ENCODE measurements at places on chromosomes 2 and 18.

DNA sequence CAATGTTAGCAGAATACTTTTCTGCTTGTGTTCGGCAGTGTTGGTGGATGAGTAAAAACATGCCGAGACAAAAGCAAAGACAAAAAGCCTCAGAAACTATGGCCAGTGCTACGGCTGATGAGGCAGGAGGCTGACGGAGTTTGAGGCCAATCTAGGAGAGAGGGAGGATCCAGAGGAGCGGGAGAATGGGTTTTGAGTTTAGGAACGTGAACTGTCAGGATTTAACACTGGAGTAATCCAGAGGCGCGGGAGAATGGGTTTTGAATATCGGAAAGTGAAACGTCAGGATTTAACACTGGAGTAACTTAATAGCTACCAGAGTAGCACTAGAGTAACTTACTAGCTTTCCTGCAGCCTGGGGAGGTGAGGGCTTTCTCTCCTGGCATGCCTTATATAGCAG, 37.4 kb downstream of the LYPD6B start:
- no peak for DNase-seq

DNA sequence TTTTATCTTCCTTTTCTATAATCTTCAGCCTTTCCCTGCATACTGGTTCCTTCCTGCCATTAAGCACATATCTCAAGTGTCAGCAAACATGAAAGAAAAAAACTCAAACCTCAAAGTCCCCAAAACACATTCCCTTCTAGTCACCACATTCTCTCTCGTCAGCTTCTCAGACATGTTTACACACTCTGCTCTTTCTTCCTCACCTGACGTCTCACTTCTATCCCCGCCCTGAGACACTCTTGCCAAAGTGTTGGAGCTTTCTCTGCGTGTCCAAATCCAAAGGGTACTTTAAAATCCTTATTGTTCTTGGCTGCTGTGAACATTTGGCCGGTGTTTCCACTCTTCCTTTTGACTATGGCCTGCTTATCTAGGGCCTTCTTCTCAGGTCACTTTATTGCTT, 47.9 kb downstream of the SOX11 start:
- no peak for DNase-seq

- DNase-seq: no peak
These were observed 79.8 kb downstream of the ASB1 start for GRCh38 chr2:238506371-238507068.

DNA sequence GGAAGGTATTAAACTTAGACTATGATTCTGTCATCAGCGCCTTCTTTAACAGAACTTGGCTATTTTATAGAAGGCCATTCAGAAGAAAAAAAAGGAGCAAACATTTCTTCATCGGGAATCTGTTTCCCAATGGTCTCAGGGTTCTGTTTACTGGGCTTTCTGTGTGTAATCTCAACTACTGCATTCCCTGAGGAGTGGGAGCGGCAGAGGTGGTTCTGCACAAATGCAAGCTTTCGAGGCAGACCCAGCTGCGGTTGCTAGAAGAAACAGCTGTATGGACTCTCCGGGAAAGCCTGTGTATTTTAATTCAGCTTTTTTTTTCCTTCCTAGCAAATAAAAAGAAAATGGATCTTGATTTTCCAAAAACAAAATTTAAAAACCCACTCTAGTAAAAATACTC, 250.7 kb downstream of the NAPG start:
- no peak for DNase-seq

- DNase-seq: no peak
These were observed 72.7 kb upstream of the MAP3K20 start for GRCh38 chr2:173002751-173003541.

GRCh38 chr2:150895968-150896367, 365.7 kb downstream of the RBM43 start:
- no peak for DNase-seq

DNA sequence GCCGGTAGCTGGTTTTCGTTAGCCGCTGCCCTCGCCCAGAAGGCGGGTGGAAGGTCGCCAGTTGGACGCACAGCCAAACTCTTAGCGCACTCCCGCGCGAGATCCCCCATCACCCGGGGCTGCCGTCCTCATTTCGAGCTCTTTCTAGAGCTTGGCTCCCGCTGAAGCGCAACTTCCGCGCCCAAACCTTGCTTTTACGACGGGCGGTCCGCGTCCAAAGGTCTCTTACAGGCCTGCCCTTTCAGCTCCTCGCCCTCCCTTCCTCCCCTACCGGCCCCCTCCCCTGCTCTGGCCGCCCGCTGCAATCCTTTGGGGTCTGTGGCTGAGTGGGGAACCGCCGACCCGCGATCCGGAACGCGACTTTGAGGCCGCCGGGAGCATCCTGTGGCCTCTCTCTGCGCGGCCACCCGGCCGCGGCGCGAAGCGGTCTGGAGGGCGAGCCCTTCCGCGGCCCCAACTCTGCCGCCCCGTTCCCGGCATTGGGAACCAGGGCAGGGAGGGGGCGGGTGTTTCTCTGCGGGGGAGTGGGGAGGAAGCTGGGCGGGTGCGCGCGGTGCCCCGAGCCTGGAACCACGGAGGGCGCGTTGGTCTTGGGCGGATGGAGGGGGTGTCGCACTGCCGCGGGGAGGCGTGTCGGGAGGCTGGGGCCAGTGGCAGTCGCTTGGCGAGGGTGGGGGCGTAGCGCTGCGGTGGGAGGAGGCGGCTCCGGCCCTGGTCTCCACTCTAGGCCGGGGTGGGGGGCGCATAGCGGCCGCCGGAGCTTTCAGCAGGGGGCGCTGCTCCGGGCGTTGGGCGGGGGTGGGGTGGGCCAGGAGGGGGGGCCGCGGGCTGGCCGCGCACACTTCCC, at the start of gene GDF7:
TSS of gene GDF7 (plus strand) at position 841 of the 847 bp plus-strand sequence. CDS start 96 bp downstream, outside the sequence.
- peak; percentile 97 for DNase-seq

- DNase-seq: no peak
These were observed 45.1 kb downstream of the RPL31 start for GRCh38 chr2:101047075-101047766.

- DNase-seq: no peak
These were observed 3.5 kb downstream of the NOL10 start for GRCh38 chr2:10686176-10686730.

DNA sequence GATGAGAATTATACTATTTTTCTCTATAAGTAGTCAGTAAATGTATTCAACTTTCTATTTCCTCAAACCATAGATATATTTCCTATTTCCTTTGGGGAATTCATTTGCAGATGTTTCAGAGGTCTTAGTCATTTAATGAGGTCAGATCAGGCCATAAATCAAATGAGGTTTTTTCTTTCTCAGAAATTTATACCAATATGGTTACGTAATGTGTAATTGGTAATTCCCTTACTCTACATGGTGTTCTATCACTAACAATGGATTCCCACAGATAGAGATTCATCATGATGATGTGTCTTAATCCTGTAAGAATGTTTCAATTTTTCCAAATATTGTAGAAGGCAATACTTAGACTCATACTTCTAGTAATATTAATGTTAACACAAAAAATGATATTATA, 108.0 kb downstream of the DPP4 start:
- no peak for DNase-seq

Measured in 8988T (cell line).